Suppressor macrophage treated with lipopolysaccharide for 4 hours (primary cell): ENCODE measurements at places on chromosomes 4 and X.
A peak's percentile ranks its signal among the peaks of the same experiment; 100 is the strongest.

DNA sequence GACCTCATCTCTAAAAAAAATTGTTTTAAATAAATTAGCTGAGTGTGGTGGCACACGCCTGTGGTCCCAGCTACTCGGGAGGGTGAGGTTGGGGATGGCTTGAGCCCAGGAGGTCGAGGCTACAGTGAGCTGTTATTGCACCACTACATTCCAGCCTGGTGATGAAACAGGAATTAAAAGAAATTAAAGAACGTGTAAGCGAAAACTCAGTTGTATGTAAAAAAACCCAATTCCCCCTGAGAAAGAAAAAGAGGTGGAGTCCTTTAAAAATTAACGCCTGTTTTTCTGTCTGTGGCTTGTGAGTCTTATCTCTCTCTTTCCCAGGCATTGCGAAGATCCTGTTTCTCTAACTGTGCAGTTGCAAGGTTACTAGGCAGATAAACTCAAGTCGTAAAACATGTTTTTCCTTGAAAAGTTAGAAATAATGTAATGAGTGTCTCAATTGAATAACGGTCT is 22.1 kb downstream of the EPGN start:
- DNase-seq, result peak; percentile 26

DNA sequence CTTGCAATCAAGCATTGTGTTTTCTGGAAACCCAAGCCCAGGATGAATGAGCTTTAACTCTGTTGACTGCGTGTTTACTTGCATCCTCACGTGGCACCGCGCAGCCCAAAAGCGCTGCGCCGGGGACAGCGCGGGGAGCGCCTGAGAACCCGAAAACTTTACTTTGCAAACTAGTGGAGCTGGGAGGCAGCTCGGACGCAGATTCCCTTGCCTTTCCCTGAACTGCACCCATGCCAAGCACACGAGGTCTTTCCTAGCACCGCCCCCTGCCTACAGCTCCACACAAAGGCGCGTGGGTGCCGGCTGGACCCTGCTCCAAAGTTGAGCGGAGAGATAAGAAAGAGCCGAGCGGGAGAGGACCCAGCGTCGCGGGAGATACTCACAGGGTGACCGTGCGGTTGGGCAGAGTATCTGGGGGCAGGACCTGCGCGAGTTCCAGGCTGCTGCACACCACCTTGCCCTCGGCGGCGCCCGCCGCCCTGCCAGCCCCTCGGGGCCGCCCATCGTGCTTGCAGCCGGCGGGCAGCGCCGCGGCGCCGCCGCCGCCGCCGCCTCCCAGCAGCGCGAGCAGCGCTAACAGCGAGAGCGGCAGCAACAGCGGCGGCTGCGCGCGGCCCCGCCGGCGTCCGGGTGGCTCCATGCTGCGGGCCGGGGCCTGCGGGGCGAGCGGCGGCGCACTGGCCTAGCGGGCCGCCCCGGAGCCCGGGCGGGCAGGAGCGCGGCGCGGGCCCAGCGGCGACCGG is 550 bp downstream of the ADGRA3 start:
- DNase-seq, result peak; percentile 14

DNA sequence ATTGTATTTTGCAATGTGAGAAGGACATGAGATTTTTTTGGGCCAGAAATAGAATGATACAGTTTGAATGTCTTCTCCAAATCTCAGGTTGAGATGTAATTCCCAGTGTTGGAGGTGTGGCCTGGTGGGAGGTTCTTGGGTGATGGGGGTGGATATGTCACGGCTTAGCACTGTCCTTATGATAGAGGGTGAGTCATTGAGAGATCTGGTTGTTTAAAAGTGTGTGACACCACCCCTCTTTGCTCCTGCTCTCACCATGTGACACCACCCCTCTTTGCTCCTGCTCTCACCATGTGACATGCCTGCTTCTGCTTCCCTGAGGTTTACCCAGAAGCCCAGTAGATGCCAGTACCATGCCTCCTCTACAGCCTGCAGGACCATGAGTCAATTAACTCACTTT is 1226.9 kb downstream of the PCDH7 start:
- no peak for DNase-seq

- no peak for DNase-seq
Observed at GRCh38 chr4:83263106-83263505, 21.5 kb downstream of the COQ2 start.

DNA sequence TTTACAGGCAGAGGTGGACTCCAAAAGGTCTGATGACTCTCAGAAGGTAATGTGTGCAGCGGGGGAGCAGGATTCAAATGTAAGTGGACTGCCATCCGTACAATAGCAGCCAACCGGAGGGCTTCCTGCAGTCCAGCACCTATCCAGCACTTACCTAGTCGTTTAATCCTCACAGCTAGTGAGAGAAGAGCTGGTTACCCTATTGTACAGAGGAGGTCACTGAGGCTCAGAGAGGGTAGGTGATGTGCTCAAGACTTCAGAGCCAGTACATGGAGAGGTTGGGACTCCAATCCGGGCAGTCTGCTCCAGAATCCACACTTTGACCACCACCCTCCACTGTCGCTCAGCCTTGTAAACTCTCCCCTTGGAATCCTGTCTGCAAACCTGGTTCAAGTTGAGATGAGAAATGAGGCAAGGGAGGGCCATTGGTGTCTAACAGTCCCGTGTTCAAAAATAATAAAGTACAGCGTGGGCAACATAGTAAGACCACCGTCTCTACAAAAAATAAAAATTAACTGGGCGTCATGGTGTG is 22.5 kb upstream of the JAKMIP1 start:
- no peak for DNase-seq

- no peak for DNase-seq
Observed at GRCh38 chrX:48591255-48591791, 6.0 kb upstream of the WDR13 start.

- DNase-seq, result no peak
Observed at GRCh38 chr4:89604951-89605350, 232.0 kb downstream of the SNCA start.

DNA sequence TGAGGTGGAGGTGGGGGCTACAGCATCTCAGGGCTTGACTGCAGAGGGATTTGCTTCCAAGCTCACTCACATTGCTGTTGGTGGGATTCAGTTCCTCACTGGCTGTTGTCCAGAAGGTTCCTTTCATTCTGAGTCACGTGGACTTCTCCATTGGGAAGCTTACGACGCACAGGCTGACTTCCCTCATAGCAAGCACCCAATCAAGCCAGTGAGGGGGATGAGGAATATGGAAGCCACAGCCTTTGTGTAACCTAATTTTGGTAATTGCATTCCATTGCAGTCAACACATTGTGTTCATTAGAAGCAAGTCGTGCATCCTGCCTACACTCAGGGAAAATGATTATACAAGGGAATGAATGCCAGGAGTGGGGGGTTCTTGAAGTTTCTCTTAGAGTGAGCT is 32.7 kb upstream of the MXRA5 start:
- peak; percentile 0 for DNase-seq

DNA sequence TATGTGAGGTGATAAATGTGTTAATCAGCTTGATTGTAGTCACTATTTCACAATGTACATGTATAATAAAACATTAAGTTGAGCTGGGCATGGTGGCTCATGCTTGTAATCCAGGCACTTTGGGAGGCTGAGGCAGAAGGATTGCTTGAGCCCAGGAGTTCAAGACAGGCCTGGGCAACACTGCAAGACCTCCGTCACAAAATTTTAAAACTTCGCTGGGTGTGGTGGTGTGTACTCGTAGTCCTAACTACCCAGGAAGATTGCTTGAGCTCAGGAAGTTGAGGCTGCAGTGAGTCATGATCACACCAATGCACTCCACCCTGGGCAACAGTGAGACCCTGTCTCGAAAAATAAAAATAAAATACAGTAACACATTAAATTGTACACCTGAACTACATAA is 20.1 kb downstream of the LYAR start:
- peak; percentile 50 for DNase-seq

DNA sequence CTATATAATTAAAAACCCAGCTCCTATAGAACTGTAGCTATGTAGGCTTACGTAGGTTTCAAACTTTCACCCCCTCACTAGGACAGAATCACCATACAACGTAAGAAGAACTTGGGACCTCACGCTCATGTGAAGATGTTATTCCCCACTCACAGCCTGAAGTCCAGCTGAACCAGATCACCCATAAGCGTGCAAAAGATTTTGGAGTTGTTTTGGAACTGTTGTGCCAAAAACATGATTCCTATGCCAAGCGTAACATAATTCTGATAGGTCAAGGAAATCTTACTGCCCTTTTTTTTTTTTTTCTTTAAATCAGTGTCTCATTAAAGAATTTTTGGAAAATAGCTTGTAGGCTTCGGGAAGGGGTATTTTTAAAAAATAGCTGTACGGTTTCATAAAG is 57.0 kb downstream of the LCORL start:
- DNase-seq, result no peak

DNA sequence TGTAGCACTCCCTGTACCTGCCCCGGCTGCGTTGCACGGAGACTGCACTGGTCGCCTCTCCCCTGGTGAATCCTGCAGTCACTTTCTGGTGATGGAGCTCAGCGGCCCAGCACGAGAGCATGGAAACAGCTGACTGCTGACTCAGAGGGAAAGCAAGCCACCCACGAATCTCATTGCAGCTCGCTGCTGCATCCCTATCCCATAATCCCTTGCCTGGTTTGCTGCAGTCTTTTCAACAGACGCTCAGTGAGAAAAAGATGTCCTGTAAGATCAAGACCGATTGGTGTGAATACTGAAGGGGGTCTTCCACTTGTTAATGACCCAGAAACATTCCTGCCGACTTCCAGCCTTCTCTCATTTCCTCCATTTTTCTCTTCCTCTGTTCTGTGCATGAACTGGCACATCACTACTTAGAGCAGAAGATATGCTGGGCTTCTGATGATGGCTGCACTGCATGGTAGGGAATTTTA is 52.9 kb downstream of the TRIM2 start:
- peak; percentile 45 for DNase-seq

DNA sequence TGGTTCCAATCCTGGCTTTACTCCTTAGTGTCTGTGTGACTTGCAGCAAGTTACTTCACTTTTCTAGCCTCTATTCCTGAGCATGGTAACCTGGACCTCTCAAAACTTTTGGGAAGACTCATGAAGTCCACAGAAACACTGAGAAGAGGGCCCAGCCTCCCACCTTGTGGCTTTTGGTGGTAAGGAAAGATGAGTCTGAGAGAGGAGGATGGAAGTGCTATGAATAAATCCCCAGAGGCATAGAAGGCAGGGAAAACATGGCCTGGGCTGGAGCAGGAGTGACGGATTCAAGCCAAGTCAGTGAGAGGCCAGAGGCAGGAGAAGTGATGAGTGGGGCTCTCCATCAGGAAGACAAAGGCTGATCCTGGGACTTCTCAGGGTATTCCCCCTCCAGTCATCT is 10.9 kb upstream of the MAGEA4 start:
- DNase-seq, result no peak

DNA sequence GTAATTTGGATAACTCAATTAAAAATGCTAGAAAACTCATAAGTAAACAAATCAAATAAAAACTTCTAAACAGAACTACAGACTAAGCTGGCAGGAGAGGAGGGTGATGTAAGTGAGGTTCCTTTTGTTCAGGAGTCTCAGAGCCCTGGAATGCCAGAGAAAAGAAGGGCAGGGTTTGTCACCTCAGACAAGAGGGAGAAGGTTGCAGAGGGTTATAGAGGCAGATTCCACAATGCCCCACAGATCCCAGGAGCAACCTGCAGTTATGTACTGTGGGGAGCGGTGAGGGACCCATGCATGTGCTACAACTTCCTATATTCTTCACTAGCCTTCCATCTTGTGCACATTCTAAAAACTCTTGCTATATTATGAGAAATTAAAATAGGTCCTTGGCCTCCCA is 129.7 kb downstream of the CFAP299 start:
- DNase-seq, result no peak

DNA sequence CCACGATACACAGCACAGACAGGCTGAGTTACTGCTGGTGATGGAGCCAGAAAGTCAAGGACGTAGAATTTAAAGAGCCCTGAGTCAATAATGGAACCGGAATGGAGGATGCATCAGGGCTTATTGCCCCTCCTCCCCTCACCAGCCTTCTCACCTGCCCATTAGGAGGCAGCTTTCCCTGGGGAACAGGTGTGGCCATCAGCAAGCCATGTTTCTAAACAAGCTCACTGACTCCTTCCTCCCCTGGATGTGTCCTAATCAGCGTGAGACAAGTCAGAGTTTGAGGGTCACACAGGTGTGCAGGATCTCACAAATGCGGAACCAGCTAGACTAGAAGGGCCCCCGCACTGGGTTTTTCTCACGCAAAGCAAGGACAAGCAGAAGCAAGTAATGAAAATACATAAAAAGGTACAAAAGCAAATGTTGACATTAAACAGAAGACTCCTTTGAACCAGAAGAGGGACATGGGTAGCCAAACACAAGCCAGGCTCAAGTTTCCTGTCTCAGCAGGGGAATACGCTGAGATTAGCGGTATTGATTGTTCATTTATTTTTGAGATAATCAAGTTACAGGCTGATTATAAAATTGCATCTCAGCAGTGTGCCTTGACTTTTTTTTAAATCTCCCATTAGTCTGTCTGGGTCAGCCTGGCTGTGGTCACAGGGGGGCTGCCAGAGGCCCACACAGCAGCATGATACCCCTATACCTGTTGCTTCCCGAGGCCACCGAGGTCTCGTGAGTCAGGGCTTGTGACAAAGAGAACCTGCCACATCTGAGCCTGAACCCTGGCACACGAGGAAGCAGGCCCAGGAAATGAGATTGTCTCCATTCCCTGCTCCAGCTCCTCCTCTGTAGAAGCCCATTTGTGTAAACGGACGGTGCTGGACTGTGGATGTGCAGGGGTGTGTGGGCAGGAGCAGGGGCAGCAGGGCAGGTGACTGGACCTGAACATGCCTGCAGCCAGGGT is 37.4 kb downstream of the CCKAR start:
- DNase-seq, result no peak

GRCh38 chr4:107801766-107802211 is 22.9 kb upstream of the SGMS2 start:
- no peak for DNase-seq

DNA sequence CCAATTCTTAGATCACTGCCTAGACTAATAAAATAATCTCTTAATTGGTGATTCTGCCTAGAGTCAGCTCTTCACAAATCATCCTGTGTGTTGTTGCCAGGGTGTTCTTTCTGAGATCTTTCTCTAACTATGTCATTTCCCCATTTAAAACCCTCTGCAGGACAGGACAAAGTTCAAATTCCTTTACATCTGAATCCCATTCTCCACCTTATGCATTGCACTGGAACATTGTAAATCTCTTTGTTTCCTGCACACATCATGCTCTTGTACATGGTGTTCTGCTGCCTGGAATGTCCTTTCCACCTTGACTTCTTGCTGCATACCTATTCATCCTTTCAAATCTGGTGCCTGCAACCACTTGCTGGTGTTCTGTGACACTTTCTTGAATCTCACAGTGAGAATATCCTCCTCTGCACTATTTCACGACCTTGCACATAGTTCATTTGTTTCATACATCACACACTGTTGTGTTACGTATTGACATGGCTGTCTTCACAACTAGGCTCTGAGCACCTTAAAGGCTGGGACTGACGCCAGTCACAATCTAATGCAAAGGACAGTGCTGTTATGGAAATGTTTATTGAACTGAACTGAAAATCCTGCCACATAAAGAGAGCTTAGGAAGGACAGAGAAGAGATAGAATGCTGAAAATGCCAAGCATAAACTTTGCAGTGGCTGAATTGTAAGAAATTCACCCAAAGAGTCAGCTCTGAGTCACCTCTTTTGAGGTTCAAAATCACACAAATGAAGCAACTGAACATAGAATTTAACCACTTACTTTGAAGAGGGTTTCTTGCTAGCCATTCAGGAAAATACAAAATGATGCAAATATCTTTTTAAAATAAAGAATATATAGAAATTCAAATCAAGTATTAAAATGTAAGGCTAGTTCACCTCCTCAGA is 26.4 kb upstream of the SMIM14 start:
- no peak for DNase-seq

GRCh38 chr4:186216465-186217024 is 10.8 kb upstream of the KLKB1 start:
- no peak for DNase-seq

- DNase-seq, result no peak
Observed at GRCh38 chr4:99536271-99536670, 25.4 kb downstream of the C4orf17 start.
